ENCODE measurements at places on chromosomes 6 and 20.
A peak's percentile ranks its signal among the peaks of the same experiment; 100 is the strongest.

DNA sequence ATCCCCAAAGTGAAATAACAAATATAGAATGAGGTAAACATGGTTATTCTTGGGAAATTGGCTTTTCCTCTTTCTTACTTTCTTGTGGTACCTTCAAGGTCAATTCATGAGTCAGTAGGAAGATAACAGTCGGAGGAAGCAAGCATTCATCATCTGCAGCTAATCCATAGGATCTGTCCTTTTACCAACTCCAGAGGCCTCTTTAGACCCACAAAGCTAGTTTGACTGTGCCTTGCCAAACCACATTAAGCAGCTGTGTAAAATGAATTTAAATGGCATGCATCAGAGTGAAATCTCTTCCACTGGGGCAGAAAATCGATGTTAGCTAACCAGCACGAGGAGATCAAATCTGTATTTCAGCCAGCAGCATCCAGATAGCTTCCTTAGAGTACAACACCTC is 171.3 kb downstream of the TMEM242 start:
- DNase-seq, result peak; percentile 70

GRCh38 chr6:101178748-101179147 is 214.8 kb upstream of the GRIK2 start:
- DNase-seq, result no peak

DNA sequence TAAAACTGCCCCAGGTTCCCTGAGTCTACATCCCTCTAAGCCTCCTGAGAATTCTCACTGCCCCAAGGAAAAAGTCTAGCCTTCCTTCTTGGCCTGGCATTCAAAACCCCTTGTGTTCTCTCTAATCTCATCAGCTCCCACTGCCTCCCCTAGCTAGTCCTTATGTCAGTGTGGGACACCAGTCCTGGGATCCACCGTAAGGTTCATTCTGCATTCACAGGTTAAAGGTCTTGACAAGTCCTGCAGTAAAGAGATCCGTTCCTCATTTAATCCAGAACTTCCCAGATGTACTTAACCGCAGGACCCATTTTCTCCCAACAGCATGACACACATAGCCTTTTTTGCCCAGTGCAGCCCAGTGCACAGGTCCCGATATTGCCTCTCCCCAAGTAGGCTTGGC is 11.6 kb downstream of the MAPK13 start:
- no peak for DNase-seq

DNA sequence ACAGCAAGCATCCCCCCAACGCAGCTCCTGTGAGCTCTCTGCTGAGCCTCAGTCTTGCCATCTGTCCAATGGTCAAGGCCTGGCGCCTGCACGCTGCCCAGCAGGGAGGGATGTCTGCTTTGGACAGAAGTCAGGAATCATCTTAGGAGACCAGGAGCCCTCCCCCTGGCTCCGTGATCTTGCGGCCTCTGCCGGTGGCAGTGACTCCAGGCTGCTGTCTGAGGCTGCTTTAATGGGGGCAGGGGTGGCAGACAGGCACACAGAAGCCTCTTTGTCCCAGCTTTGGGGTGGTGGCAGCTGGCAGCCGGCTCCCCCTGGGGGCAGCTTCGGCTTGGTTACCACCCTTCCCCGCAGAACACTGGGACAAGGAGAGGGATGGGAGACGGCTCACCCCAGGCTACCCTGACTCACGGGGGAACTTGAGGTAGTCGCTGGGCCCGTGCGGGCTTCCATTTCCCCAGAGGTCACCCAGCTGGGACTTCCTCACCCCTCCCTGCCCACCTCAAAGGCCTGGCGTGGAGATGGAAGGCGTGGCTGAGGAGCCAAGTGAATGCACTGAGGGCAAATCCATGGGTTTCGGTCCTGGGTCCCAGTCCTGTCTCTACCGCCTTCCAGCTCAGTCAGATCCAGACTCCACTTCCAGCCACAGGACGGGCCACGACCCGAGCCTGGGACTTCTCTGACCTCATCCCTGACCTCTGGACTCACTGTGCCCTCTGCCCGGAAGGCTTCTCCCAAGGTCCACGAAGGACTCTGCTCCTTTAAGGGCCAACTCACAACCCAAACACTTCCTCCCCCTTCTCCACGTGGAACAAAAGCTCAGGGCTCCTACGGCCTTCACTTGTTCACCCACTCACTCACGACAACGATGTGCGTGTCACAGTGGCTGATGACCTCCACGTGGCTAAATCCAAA is 14.8 kb downstream of the PEDS1 start:
- no peak for DNase-seq

DNA sequence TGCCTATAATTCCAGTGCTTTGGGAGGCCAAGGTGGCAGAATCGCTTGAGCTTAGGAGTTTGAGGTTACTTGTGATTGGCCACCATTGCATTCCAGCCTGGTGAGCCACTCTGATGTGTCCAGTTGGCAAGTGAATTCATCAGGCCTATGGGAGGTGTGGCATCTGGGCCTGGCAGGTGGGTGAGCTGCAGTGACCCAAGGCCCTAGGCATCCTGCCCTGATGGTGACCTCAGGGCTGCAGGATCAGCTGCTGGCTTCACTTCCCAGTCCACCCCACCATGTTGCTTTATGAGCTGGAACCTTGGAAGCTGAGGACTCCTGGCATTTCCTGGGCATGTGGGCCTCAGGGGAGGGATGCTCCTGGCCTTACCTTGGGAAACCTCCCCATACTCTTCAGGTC is 20.5 kb downstream of the RSPH9 start:
- DNase-seq, result peak; percentile 59

- DNase-seq, result no peak
Observed at GRCh38 chr20:34956751-34957472, 1.2 kb downstream of the MYH7B start.

DNA sequence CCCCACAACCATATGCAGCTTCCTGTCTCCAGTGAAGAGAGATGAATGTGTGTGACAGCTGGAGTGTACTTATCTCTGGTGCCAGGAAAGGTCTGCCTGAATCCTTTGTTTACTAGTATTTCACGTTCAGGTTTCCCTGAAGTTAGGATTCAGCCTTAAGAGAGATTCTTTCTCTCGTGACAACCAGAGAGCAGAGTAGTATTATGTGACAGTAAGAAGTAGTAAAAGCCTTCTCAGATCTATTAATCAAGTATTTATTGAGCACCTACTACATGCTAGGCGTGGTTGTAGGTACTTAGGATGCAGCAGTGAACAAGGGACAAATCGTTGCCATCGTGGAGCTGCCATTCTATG is 949 bp downstream of the KIFC1 start:
- no peak for DNase-seq

DNA sequence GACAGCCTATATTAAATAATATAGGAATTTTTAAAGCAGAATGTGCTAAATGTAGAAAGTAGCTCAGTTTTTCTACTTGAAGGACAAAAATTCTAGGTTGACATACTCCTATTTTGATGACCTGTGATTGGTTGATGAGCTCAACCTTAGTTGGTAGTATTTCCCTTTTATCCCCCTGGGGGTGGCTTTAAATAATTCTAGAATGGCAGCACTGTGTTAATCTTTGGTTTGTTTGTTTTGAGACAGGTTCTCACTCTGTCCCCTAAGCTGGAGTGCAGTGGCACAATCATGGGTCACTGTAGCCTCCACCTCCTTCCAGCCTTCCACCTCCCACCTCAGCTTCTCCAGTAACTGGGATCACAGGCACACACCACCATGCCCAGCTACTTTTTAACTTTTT is 29.2 kb downstream of the FARS2 start:
- DNase-seq, result no peak

DNA sequence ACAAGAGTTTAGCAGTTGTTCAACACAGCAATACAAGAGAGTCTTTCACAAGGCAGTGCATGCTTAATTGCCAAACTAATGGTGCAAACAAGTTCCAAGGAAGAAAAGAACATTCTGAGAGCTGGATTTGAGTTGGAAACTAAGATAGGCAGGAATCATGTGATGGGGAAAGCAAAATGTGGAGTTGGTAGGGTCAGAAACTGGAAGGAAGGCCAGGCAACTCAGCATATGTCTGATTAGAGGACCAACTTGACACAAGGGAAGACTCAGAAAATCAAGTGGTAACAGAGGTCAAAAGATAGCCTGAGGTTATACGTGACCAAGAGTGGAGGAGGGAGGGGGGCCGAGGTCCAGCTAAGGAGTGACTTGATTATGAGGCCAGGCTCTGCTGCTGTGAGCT is 117.3 kb downstream of the SMLR1 start:
- no peak for DNase-seq

- no peak for DNase-seq
Observed at GRCh38 chr20:52201395-52201794, 9.8 kb upstream of the ZFP64 start.

DNA sequence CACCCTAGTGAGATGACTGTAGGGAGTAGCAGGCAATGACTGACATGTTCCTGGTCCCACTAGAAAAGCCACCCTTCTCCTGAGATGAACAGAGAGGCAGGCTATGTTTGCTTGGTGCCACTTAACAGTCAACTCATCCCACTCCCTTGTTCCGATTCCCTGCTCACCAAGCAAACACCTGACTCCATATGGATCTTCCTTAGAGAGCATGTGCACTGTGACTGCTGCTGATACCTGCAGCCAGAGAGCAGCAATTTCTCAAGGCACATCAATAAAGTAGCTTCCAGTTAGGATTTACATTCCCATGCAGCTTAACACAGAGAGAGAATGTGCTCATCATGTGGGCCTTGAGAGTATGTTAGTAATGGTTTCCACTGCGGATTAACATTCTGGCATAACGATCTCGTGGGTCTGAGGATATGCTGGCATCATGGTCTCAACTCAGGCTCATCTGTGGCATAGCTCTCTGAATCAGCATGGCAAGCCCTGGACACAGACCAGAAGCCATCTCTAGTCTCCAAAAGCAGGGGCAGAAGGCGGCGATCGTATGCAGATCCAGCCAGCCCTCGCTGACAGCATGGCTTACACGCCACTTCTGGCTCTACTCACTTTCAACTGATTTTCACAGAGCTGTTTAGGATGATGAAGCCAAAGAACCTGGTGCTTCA is 43.9 kb downstream of the ATXN1 start:
- no peak for DNase-seq

GRCh38 chr20:47278907-47279348 is 77.6 kb downstream of the ZMYND8 start:
- DNase-seq, result peak; percentile 48

GRCh38 chr20:22830138-22830537 is 205.0 kb upstream of the SSTR4 start:
- DNase-seq, result no peak

Data from EL (cell line).